ENCODE measurements at places on chromosomes 3 and 15.
A peak's percentile ranks its signal among the peaks of the same experiment; 100 is the strongest.

DNA sequence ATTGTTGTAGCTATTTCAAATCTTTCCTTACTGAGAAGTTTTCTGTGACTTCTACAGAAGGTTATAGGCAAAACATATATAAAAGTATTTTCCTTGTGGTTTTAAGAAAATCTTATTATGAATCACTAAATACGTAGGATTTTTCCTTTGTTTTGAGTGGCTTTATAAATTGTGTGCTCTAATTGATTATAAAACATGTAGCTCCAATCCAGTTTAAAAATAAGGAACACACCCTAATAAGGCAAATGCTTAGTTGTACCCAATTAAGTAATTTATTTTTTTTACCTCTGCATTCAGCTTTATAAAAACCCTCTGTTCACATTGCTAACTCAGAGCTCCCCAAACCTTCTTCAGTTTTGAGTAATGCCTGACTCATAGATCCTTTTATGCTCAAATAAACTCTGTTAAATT lies 408.0 kb downstream of the NAALADL2 start:
- DNase-seq: no peak

GRCh38 chr3:44098656-44099415 lies 142.8 kb upstream of the TOPAZ1 start:
- no peak for DNase-seq

DNA sequence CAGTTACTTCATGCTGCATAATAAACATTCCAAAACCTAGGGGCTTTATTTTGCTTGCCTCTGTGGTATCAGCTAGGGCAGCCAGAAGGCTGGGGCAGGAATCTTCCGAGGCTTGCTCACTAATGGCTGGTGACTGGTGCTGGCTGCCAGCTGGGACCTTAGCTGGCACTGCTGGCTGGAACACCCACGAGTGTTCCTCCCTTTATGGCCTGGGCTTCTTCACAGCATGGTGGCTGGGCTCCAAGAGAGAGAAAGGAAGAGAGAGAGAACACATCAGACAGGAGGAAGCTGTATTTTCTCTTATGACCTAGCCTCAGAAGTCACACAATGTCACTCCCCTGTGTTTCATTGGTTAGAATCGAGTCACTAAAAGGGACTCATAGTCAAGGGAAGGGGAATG lies 23.9 kb upstream of the CDCP1 start:
- peak; percentile 79 for DNase-seq

DNA sequence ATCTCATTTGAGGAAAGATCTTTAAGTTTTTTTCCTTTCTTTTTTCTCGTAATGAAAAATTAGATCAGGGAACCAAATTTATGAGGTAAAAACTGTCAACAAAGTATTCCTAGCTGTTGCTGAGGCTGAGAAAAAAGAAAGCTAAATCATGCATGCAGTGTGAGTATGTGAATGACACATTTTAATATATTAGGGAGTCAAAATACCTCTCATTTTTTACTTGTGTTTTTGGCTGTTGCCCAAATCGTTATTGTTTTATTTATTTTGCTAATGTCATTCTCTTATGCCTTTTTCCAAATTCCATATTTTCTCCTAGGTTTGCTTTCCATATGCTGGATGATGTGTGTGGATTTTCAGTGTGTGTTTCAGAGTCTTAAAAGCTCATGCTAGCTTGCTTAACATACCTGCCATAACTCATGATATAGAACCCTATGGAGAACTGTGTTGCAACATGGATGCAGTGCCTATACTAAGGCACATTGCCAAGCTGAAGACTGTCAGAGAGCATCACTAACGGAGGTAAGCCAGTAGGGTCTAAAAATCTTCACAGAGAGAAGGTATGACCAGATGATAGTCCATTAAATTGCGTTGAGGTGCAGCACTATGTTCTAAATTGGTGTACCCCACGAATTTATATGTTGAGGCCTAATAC lies 629.5 kb upstream of the KCNMB2 start:
- no peak for DNase-seq

DNA sequence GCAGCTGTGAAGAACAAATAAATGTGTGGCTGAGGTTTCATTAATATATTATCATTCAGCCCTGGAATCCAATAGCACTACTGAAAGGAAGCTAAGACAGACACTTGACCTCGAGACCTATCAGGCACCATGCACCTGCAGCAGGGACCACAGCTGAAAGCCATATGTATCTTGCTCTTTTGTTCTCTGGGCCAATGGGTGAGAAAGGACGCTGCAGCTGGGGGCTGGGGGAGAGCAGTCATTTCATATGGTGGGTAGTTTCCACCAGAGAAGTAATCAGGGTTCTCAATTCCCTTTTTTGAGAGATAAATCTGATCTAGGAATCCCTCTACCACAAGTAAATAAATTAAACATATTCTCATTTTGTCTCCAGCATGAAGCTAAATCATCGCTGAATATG lies 225.6 kb upstream of the STRIT1 start:
- no peak for DNase-seq

GRCh38 chr15:85005319-85005718 lies 23.7 kb downstream of the PDE8A start:
- no peak for DNase-seq

DNA sequence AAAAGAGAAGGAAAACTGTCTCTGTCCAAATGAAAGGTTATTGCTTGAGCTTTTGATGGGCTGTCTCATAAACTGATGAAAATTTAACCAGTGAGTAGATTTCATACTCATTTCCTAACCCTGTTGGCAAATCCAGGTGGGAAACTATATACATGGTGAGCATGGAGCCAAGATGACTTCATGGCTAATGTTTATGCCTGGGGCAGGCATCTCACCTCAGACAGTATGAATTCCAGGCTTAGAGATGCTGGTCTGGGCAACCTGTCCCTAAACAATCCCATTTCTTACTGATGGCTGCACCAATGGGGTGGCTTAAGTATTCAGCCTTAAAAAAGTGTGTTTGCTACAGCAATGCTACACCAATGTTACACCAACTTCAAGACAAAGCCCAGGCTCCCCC lies 58.1 kb downstream of the SLTM start:
- DNase-seq: no peak

DNA sequence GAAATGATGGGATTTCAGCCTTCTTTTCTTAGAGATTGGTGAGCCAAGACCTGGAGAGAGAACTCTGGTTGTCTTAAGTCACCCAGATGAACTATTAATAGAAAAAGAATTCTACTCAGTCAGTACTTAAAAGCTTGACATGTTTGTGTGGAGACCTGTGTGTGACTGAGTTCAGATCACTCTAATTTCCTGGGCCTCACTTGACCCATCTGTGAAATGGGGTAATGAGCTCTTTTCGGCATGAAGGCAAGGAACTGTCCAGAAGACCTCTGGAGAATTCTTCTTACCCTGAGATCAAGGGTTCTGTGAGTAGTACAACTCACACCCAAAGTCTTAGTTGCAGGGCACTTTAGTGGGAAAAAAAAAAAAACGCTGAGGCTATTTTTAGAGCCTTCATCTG lies 92.9 kb downstream of the LPP start:
- no peak for DNase-seq

- DNase-seq: peak; percentile 79
Measured at GRCh38 chr3:50627407-50628051, 10.6 kb downstream of the MAPKAPK3 start.

DNA sequence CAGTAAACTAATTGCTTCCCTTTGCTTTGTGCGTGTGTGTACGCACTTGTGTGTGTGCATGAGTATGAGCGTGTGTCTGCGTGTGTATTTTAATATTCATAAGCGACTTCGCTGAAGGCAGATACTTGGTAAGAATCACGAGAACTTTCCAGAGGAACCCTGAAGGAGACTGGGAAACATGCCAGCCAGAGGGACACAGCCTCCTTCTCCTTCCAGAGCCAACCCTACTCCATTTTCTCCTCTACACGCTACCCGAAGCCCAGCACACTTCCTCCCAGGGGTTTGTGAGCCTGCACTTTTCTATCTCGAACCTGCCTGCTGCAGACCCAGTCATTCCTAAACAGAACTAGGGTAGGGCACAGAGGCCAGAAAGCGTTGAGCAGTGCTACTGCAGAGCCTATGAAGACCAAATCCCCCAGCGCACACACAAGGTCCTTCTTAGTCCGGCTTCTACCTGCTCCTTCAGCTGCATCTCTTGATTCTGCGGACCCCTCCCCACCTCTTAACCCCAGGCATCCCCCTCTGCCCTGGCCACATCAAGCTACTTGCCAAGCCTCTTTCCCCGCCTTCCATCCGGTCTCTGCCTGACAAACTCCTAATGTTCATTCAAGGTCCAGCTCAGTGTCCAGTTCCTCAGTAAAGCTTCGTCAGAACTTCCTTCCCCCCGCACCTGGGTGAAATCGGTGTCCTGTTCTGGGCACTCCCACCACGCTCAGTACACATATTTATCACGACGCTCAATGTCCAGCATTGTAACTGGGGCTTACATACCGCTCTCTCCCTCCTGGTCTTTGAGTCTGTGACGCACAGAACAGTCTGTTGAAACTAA lies 191.8 kb downstream of the FAM43A start:
- no peak for DNase-seq

GRCh38 chr15:40281801-40282146 lies 1.1 kb downstream of the ANKRD63 start:
- DNase-seq: no peak

GRCh38 chr3:20079621-20080020 lies 39.4 kb downstream of the KAT2B start:
- DNase-seq: no peak

- no peak for DNase-seq
Measured at GRCh38 chr15:74857082-74857655, 14.2 kb upstream of the ULK3 start.

GRCh38 chr3:180996415-180996932 lies 6.9 kb upstream of the DNAJC19 start:
- DNase-seq: no peak

- DNase-seq: no peak
Measured at GRCh38 chr15:82846621-82847020, 37.2 kb downstream of the WHAMM start.

- peak; percentile 17 for DNase-seq
Measured at GRCh38 chr15:100919481-100920405, 586 bp downstream of the LRRK1 start.

GRCh38 chr15:99558571-99558970 lies 7.2 kb upstream of the MEF2A start:
- DNase-seq: no peak

- DNase-seq: no peak
Measured at GRCh38 chr3:144221761-144222160, 250.1 kb downstream of the DIPK2A start.

GRCh38 chr15:27019687-27020086 lies 48.7 kb downstream of the GABRG3 start:
- no peak for DNase-seq

DNA sequence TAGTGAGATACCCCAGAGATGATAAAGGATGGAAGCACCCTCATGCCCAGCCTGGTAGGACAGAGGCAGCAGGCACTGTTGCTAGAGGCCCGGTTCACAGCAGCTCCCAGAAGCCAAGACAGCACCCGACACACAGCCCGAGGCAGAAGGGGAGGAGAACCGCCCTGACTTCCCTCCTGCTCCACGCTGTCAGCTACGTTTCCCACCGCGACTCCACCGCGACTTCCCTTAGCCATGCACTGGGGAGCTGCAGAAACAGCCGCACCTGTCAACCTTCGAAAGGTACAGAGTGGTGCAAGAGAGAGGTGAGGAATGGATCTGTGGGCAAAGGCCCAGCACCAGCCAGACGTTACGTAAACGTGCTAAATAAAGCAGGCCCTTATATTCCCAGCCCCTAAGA lies 529.2 kb downstream of the GABRG3 start:
- no peak for DNase-seq

GRCh38 chr15:24676431-24676830 lies 856 bp downstream of the NPAP1 start:
- DNase-seq: no peak

DNA sequence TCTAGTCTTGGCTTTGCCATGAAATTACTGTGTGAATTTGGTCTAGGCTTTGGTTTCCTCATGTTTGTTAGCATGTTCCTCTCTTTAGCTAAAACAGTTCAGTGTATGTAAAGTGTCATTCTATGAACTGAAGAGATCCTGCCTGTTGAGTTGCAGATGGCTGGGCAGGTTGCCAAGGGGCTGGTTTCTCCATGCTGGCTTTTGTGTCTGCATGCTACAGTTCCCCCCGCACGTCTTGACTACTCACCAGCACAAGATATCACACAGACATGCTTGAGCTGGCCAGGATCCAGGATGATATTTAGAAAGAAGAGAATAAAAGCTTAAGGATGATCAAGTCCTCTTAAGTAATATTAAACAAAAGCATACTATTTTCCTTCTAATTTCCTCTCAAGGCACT lies 90.2 kb downstream of the CERS3 start:
- DNase-seq: peak; percentile 74

- no peak for DNase-seq
Measured at GRCh38 chr3:127037418-127037841, 54.5 kb downstream of the PLXNA1 start.

- DNase-seq: peak; percentile 67
Measured at GRCh38 chr15:50182219-50183013, 420 bp downstream of the SLC27A2 start.

GRCh38 chr3:38497031-38497430 lies 891 bp downstream of the EXOG start:
- no peak for DNase-seq

DNA sequence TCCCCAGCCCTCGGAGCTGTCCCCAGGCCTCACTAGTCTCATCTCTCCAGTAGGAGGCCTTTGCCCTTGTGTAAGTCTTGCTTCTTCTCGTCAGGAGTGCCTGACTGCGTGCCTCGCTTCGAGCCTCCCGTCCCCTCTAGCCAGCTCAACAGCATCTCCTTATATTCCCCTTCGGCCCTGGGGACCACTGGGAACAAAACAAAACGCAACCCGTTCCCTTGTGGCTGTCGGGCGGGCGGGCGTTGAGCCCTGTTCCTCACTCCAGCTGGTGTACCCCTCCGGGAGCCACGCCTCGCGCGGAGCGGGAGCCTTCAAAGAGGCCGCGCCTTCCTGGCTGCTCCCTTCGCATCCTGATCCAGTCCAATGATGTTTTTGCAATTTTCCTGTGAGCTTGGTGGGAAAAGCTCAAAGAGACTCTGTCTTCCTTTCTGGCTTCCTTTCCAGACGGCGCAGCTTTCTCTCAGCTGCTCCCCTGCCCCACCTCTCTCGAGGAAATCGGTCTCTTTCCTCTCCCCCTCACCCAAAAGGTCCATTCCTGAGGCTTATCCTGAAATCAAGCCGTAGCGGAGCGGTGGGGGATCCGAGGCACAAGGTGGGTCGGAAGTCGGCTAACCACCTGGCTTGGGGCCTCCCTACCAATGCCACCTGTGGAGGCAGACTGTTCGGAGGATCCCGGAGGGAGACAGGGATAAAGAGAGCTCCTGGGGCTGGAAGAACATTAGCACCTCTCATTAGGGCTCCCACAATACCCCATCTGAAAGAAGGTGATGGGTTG lies 33.4 kb upstream of the SRP14 start:
- no peak for DNase-seq

DNA sequence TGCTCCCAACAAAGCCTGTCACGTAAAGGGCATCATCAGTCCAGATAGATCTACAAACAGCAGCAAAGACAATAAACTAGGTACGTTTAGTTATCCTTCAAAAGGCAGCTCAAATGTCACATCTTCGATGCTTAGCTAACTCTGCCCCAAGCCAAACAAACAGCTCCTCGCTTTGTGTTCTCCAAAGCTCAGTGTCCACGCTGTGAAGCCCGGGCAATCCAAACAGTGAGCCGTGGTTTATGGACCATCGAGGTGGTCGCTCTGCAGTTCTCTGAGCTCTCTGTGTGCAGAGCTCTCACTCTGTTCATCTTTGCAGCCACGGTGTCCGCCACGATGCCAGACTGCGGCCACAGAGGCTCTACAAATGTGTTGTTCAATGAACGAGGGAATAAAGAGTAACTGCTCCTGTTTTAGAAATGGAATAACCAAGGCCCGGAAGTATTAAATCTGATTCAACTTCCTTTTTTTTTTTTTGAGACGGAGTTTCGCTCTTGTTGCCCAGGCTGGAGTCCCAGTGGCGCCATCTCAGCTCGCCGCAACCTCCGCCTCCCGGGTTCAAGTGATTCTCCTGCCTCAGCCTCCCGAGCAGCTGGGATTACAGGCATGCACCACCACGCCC lies 117.2 kb upstream of the FAM174B start:
- DNase-seq: peak; percentile 2
